ENCODE measurements at places on chromosomes 2 and 18. TPM values are rescaled to one million over a fixed set of nuclear protein-coding genes. Genes with fewer than 3 reads are reported as not detected.

Gene DTNA
- total RNA-seq: 1.6 TPM

Gene KIF5C
- total RNA-seq: 0.33 TPM

DNA sequence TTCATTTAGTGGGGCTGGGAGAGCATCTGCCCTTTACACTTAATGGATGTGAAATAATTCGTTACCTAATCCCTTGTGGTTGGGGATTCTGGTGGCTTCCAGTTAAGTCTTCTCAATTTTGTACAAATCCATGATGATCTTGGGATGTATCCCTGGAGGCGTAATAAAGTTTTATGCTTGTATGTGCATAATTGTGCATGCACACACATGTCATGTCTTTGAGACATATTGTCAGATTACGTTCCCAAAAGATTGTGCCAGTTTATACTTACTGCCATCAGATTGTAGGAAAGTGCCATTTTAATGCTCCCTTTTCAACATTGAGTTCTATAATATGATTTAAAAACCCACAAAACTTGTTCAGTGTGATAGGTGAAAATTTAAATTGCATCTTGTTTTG is 60.8 kb downstream of the CHRNA1 start:
- no peak for DNase-seq

GRCh38 chr18:33644494-33644893 is 66.5 kb downstream of the ASXL3 start:
- no peak for DNase-seq

DNA sequence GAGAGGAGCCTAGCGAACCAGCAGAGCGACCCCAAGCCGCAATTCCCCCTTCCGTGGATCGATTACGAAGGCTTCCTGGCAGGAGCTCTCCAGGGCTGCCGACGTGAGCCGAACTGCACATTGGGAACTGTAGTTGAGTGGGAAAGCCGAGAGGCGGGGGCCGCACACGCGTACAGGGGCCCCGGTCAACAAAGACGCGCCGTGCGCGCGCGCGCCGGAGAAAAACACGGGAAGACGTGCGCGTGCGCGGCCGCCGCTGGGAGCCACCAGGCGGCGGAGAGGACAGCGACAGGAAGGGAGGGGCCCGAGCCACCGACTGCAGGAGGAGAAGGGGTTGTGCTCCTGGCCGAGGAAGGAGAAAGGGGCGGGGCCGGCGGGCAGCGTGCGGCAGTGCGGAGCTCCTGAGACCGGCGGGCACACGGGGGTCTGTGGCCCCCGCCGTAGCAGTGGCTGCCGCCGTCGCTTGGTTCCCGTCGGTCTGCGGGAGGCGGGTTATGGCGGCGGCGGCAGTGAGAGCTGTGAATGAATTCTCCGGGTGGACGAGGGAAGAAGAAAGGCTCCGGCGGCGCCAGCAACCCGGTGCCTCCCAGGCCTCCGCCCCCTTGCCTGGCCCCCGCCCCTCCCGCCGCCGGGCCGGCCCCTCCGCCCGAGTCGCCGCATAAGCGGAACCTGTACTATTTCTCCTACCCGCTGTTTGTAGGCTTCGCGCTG is at the start of gene SPAST:
TSS of gene SPAST (plus strand) at position 247 of the 711 bp plus-strand sequence. CDS start at position 523, 276 bp downstream.
- peak; percentile 98 for DNase-seq

GRCh38 chr2:150133623-150134022 is 353.8 kb downstream of the RND3 start:
- DNase-seq: no peak
